ENCODE measurements at places on chromosomes 7 and 10. TPM values are rescaled to one million over a fixed set of nuclear protein-coding genes. Genes with fewer than 3 reads are reported as not detected.

Gene SYT15B
- 2.3 TPM for polyA plus RNA-seq

DNA sequence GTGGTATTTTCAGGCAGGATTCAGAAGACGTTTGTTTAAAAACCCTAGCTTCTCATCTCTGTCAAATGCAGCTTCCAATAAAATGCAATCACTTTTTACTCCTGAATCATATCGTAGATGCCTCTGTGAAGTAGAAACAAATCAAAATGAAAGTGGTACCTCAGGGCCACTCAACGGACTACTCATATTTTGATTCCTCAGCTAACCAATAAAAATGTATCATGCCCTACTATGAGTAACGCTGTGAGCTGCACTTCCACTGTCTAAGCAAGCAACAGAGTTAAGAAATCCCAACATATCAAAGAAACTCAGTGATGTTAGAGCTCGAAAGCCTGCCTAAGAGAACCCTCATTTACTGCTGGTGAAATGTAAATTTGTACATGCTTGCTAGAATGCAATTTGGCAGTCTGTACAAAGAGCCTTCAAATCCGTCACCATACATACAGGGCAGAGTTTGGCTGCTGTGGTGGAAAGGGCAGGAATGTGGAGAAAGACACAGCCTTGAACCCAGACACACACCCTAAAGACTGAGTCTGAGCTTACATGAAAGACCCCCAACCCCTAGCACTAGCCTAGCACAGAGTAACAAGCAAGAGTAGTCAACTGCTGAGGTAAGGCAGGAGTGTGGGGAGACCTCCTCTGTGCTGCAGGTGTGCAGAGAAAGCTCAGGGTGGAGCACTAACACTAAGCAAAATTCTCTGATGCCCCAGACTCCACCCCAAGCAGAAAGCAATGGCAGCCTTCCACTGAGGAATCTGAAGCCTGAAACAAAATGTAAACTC, 151.5 kb downstream of the ANK3 start:
- no peak for DNase-seq

- DNase-seq: peak; percentile 67
Measured at GRCh38 chr10:70132098-70133029, at the start of gene AIFM2. TSS of gene AIFM2 (minus strand) at chr10:70132825. CDS start at chr10:70124084, 8,741 bp downstream.

Gene SEMA3D
- polyA plus RNA-seq: 44.8 TPM

- no peak for DNase-seq
Measured at GRCh38 chr10:114031073-114031972, 12.3 kb upstream of the ADRB1 start.

GRCh38 chr10:5467207-5467535, 32.2 kb downstream of the CALML5 start:
- DNase-seq: no peak

- no peak for DNase-seq
Measured at GRCh38 chr10:74056050-74056818, 58.3 kb downstream of the VCL start.

- DNase-seq: no peak
Measured at GRCh38 chr7:69608878-69609277, 10.6 kb downstream of the AUTS2 start.

DNA sequence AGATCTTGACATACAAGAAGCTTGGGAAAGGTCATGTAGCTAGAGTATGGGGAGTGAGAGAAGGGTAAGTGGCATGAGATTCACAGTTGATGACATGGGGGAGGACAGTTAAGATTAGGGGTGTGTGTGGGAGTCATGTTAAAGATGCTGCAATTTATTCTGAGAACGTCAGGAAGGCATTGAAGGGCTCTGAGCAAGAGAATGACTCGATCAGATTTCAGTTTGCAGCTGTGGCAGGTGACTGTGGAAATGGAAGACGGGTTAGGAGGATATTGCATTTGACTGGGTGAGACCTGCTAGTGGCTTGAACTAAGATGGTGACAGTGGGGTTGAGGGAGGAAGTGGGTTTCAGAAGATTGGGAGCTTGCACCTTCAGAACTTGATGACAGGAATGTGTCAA, 5.6 kb downstream of the CDC123 start:
- no peak for DNase-seq

Gene PCLO
- 10.8 TPM for polyA plus RNA-seq

DNA sequence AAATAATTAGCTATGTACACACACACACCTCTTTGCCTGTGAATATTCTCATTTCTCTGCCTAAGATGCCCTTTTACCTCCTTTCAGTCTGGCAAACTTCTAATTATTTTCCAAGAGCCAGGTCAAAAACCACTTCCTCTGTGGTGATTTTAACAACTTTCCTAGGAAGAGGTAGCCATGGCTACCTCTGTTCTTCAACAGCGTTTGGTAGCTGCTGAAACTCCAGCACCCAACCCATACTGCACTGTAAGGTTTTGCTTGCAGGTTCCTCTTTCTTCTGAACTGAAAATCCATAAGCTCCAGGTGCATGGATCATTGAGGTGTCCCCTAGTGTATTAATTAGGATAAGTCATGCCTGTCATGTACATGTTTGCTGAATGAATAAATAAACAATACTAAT, 25.6 kb downstream of the NRCAM start:
- no peak for DNase-seq

- no peak for DNase-seq
Measured at GRCh38 chr7:79837915-79838314, 296.7 kb upstream of the GNAI1 start.

All from renal cortex interstitium (tissue), 15 donors.